Thyroid gland (tissue), 4 donors: ENCODE measurements at places on chromosomes 6 and 20. TPM values are rescaled to one million over a fixed set of nuclear protein-coding genes. Genes with fewer than 3 reads are reported as not detected.

Gene MYL9
- total RNA-seq = 60.9 TPM

Gene MAN1A1
- 170 TPM for total RNA-seq

Gene TBX18
- 1.3 TPM for total RNA-seq

Gene ADAM33
- total RNA-seq = 16.0 TPM

DNA sequence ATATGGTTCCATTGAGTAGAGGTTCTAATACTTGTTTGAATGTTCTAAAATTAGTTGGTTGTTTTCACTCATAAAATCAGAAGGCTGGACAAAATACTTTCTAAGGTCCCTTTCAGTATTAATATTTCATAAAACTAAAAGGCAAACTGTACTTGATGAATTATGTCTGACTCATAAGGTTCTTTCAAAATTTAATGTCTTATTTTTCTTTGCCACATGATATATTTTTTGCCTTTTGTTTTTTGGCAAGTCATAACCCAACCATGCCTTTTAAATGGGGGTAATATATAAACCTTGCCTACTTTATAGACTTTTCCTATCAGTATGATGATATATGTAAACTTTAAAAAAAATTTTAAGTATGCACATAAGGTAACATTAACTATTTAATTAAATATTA is 244.7 kb downstream of the PTPRK start:
- no peak overlapping the region for H3K4me3 ChIP-seq
- no peaks in the 10 kb centered on the region for H3K36me3 ChIP-seq
- no peaks in the 10 kb centered on the region for H3K27me3 ChIP-seq
- no peak for DNase-seq
- H3K27ac ChIP-seq = no peak overlapping the region
- no peaks in the 10 kb centered on the region for H3K4me1 ChIP-seq

DNA sequence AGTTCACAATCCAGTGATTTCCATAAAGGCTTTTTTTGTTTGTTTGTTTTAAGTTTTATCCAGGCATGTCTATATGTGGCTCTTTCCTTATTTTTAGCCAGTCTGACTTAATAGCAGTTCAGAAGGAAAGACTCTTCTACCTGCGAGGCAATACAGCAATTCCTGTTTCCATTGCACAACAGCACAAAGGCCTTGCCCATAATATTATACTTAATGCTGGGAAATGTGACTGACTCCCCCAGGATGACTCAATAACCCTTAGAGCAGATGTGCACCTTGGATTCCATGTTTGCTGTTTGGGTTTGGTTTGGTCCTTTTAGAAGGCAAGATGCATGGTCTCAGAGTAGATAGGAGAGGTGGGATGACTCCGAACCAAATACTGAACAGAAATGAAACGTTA is 184.1 kb downstream of the MTFR2 start:
- no peaks in the 10 kb centered on the region for H3K27me3 ChIP-seq
- DNase-seq = no peak

DNA sequence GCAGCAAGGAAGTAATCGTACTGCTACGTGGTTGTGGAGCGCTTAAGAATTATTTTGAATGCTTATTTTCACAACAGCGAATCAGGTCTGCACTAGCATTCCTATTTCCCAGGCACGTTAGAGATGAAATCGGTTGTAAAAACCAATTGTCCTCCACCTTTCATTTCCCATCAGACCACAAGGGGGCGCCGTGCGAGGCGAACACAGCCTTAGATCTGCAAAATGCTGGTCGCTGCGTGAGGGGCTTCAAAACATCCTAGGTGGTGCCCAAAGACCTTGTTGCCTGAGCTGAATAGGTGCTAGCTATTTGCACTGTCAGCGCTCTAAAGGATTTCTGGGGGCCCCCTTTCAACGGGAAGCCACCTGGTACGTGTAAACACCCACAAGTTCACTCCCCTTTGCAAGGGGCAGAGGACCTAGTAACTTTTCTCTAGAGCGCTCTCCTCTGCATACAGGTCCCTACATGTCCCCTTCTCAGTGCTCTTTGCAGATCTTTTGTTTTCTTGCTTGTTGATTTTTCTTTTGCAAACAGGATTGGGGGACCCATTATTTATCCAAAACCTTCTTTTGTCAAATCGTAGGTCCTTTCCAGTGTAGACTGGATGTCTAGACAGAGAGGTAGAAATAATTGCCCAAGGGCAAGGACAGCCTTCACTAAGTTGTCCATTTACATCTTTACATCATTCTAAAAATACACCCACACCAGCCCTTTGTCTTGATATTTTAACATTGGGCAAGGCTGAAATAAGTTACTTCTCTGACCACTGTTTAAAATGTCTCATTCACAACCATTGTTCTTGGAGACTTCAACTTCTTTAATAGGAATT is 59.8 kb downstream of the NEDD9 start:
- no peaks in the 10 kb centered on the region for H3K36me3 ChIP-seq
- H3K27me3 ChIP-seq = no peaks in the 10 kb centered on the region
- H3K27ac ChIP-seq = peak overlapping the region; percentile 8
- no peak overlapping the region for H3K4me3 ChIP-seq
- DNase-seq = peak; percentile 69

- no peaks in the 10 kb centered on the region for H3K4me1 ChIP-seq
- H3K36me3 ChIP-seq = peaks cover 81% of the 10 kb centered on the region
- no peak for DNase-seq
- no peaks in the 10 kb centered on the region for H3K27me3 ChIP-seq
- no peak overlapping the region for H3K4me3 ChIP-seq
Observed at GRCh38 chr20:45949542-45950329, 15.3 kb downstream of the PCIF1 start.

DNA sequence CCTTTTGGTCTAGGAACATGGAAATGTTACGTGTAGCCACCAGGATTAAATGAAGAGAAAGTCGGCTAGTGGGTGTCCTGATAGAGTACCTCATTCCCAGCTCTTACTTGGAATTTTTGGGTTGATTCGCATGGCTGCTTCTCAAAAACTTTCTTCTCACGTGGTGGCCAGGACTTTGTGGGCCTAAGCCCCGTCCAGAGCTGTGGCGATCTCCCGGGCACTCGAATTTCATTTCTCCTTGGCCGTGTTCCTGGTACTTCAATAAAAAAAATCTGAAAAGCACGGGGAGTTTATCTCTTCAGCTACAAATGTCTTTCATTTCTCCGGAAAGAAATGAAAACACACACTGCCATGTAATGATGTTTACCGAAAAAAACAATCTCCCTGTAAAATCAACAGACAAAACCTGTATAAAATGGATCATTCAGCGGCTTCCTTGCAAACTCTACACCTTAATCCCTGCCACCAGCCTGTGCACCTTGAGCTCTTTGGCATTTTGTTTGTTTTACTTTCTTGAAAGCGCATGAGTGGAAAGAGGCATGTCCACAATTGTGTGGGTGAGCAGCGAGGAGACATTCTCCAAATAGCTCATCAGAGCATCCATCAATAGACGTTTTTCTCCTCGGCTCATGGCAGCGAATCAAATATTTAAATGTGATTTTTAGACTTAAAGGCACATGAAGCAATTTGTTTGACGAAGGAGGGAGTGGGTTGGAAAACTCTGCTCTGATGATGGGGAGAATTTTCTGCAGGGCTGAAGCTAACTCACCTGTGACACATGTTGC is 173.1 kb downstream of the TFAP2C start:
- peak overlapping the region; percentile 84 for H3K27ac ChIP-seq
- no peak overlapping the region for H3K4me3 ChIP-seq
- no peaks in the 10 kb centered on the region for H3K4me1 ChIP-seq
- peak; percentile 58 for DNase-seq
